Ecto neural progenitor cell (in vitro differentiated cells): ENCODE measurements at places on chromosomes 4 and X.

GRCh38 chr4:36712013-36712412 is 430.6 kb downstream of the DTHD1 start:
- DNase-seq, result no peak

GRCh38 chr4:8726344-8726851 is 133.8 kb downstream of the CPZ start:
- peak; percentile 39 for DNase-seq

GRCh38 chrX:68936608-68937007 is 107.8 kb downstream of the EFNB1 start:
- no peak for DNase-seq

GRCh38 chr4:30714408-30715031 is 5.6 kb upstream of the PCDH7 start:
- DNase-seq, result peak; percentile 53

GRCh38 chr4:158315706-158316105 is 105.4 kb downstream of the TMEM144 start:
- DNase-seq, result no peak

GRCh38 chr4:173333658-173334084 is 487 bp downstream of the HMGB2 start:
- no peak for DNase-seq

GRCh38 chrX:101906136-101906796 is 25.6 kb downstream of the ZMAT1 start:
- no peak for DNase-seq

DNA sequence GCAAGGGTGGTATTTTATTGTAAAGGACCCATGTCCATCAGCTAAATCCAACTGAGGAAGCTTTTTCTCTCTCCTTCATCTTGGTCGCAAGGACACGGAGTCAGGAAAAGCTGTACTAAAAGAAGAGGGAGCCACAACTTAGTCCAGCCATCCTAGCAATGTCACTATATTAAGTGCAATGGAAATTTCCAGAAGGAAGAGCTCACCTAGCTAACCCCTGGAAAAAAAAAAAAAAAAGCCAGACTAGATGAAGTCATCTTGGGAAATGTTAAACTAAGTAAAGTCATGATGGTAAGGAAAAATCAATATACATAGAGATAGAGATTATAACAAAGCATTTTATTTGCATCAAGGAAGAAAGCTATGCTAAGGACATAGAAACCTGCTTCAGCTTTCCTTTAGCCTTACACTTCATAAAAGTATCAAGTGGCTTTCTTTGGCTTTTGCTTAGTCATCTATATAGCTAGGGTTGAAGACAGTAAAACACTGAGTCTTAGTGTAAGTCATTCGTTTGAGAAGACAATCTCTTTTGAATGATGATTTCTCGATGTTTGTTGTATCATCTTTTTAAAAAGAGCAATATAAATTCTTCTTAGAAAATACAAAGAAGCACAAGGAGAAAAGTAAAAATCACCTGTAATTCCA is 18.6 kb upstream of the CA5B start:
- no peak for DNase-seq

GRCh38 chr4:188082796-188083195 is 26.6 kb downstream of the TRIML2 start:
- DNase-seq, result no peak

- DNase-seq, result no peak
These were observed 309.4 kb upstream of the ADGRL3 start for GRCh38 chr4:60890743-60891142.

DNA sequence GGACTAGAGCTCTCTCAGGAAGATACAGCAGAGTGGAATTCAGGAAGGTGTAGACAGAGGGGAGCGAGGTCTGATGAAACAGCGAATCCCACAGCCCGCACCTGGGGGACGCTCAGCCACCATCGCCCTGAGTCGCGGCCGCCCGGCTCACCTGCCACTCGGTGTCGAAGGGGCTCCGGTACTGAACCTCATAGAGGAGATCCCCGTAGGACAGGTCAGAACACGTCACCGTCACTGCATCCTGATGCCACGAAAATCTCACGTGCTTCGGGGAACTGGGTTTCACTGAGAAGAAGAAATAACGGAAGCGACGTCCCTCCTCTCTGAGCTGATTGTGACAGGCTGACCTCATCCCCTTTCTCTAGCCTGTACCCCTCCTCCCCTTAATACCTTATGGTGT is 10.2 kb downstream of the CRLF2 start:
- DNase-seq, result no peak

GRCh38 chr4:96525898-96526297 is 686.0 kb downstream of the PDHA2 start:
- no peak for DNase-seq

DNA sequence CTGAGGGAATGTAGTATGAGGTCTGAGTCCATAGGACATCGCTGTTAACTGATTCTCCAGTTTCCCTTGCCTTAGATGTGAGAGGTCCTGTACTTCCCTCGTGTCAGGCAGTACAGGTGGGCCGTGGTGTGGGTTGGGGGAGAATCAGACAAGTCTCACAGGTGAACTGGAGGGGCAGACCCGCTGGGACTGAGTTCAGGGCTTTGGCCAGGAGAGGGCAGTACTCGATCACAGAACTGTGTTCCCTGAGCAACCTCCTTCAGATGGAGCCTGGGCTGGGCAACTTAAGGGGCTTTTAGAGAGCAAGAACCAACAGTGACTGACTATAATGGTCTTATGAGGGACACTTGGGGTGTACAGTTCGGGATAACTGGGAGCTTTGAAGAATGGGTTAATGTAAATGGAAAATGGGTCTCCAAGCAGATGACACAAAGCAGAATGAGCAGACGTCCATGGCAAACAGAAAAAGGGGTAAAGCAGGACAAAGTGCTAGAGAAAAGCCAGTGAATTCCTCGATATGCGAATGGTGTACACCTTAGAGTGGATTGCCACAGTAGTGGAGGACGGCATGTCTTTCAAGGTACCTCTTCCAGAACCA is 83.6 kb downstream of the CCNG2 start:
- peak; percentile 83 for DNase-seq
